AG08395 (cell line): ENCODE measurements at places on chromosomes 5 and 9.

DNA sequence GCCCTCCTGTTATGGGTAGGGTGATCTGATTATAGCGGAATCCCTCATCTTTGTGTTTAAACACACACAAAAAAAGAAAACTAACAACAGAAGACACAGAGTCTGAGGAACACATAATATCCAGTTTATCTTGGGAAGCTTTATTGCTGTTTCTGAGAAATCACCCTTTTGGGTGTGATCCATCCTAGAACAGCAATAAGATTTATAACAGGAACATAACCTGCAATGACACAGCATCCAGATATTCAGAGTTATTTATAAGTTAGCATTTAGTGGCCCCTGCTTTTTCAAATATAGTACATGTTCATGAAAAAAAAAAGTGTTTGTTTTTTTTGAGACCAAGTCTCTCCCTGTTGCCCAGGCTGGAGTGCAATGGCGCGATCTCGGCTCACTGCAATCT lies 79.9 kb downstream of the RFK start:
- no peak for DNase-seq

DNA sequence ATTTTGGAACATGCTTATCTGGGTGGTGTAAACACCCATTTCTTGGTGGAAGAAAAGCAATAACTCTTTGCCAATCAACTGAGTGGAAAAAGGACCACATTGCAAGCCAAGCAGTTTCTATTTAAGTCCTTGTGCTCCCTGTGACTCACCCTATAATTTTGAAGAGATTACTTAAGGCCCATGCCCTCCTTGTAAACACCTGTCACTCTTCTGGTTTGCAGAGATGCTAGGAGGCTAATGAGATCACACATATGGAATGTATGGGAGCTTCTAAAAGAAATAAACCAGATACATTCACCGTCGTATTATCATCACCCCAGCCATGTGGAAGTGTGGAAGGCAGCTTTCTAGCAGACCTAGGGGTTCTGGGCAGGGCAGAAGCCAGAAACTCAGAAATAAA lies 337.1 kb downstream of the GADD45G start:
- DNase-seq, result peak; percentile 62

DNA sequence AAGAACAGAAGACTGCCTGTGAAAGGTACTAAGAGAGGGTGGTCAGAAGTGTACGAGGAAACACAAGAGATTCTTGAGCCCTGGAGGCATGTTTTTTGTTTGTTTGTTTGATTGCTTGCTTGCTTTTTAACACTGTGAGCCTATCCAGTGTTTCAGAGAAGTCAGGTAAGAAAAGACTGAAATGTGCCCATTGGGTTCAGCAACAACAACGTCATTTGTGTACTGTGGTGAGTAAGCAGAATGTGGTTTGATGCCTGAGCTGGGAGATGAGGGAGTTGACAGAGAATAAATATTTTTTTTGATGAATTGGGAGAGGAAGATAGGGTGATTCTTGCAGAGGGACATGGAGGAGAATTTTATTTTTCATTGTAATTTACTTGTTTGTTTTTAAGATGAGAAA lies 73.1 kb downstream of the RPS23 start:
- DNase-seq, result no peak

- no peak for DNase-seq
Observed at GRCh38 chr5:133938039-133938821, 30.2 kb downstream of the C5orf15 start.

DNA sequence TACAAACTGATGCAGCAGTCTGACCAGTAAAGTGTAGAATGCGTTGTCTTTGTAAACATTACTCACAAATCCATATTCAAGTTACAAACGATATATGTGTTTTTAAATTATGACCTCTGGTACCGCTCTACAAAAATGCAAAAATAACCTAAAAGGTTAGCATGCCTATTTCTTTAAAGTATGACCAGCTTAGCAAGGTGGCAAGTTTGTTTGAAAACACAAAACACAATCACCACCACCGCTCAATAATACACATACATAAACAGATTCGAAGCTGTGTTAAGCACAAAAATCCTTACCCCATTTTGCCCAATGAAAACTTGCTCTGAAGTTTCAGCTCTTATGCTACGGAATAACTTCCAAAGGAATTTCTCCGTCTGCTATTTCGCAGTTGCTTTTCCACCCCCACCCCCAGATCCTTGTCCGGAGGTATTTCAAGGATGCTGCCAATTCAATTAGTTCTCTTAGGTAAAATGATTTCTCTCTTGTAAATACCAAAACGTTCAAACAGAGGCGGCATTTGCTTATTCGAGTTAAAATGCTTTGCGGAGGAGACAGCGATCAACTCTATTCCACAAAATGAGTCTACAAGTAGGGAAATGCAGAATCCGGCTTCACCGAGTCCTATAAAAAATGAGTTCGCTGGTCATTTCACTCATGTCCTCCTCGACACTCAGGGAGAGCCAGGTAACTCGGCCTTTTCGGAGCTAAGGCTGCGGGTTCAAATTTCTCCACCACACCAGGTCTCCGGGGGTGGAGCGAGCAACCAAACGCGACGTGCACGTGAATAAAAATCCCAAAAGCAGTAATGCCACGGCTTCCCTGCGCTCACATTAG lies 1.2 kb downstream of the HOMER1 start:
- DNase-seq, result no peak

- DNase-seq, result peak; percentile 52
Observed at GRCh38 chr9:120892748-120893610, 16.0 kb upstream of the PHF19 start.

GRCh38 chr9:114220061-114220541 lies 64.8 kb downstream of the COL27A1 start:
- no peak for DNase-seq

DNA sequence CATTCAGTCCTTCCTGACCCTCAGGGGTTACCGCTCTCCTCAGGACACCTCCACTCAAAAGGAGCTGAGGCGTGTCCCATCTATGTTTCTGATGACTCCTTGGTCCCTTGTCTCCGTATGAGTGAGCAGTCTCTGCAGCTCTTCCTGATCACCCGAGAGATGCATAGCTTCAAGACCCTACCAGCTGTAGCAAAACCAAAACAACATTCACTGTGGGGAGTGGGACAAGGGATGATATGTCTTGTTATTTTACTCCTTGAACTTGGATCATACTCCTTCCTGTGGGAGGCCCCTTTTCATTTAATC lies 14.4 kb downstream of the GLDC start:
- DNase-seq, result no peak

DNA sequence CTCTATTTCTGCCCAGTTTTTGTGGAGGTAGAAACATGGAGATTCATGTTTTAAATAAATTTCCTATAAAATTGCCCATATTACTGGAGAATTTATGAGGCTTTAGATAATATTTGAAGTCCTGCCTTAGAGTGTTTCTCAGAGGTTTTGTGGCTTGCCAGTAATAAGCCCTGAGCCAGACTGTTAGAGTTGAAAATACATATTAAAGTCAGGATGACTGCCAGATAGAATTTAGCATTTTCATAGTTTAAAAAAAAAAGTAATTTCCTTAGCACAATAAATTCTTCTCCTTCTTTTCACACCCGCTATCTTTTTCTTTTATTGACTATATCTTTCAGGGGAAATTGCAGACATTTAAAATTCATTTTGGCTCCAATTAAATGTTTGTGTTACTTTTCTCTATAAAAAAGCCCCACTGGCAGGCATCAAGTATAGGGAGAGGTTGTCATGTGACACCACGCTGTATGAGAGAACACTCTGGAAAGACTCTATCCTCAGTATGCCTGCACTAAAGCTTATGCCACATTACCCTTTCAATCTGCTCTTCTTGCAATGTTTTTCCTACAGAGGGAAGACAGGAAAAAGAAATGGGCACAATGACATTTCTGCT lies 135.2 kb downstream of the MPDZ start:
- DNase-seq, result no peak

DNA sequence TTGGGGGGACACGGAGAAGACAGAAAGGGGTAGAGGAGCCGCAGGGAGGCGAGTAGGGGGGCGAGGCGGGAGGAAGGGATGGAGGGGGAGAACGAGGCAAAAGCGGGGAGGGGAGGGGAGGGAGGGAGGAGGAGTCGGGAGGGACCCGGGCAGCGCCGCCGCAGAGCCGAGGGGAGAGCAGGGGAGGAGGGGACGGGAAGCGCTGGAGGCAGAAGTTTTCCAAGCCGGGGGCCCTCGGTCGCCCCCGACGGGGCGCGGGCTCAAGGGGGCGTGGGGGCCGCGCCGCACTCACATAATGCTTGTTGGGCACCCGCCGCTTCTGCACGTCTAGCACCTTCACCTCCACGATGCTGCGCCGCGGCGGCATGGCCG lies 353 bp downstream of the SH3PXD2B start:
- DNase-seq, result peak; percentile 34

- DNase-seq, result no peak
Observed at GRCh38 chr5:11302663-11303062, 541.6 kb upstream of the DAP start.

GRCh38 chr5:124790301-124790894 lies 44.0 kb upstream of the ZNF608 start:
- no peak for DNase-seq

GRCh38 chr9:129253803-129254381 lies 75.8 kb upstream of the IER5L start:
- no peak for DNase-seq

GRCh38 chr5:149188383-149188782 lies 47.1 kb downstream of the ABLIM3 start:
- no peak for DNase-seq

- DNase-seq, result no peak
Observed at GRCh38 chr5:42487821-42488220, 64.6 kb downstream of the GHR start.

- peak; percentile 65 for DNase-seq
Observed at GRCh38 chr5:40676613-40677343, 2.9 kb upstream of the PTGER4 start.

DNA sequence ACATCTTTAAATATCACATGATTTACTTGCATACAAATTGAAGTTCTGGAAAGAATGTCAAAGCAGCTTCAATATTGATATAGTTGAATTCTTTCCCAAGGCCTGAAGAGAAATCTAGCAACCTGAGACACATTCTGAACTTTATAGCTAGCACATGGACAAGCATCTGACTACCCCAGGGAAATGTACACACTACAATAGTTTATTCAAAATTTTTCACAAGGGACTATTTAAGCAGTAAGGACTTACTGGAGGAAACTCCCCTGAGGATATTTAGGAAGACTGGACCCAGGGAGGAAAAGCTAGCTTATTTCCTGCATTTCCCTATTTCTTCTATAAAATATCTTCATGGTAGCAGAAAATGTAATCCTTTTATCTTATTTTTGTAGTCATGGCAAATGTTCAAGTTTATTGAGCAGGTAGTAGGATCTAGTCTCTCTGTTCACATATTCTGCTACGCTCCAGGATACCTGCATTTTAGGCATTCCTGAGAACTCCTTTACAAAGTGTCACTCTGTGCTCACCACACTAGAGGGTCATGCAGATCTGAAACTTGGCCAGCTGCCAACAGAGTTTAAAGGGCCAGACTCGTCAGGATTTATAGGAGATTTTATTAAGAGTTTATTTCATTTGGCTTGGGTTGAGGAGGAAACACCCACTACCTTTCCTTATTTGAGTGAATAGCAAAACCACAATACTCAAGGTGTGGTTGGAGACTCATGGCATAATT lies 348.4 kb upstream of the FTMT start:
- no peak for DNase-seq

GRCh38 chr5:112511920-112512319 lies 92.8 kb upstream of the EPB41L4A start:
- DNase-seq, result no peak

DNA sequence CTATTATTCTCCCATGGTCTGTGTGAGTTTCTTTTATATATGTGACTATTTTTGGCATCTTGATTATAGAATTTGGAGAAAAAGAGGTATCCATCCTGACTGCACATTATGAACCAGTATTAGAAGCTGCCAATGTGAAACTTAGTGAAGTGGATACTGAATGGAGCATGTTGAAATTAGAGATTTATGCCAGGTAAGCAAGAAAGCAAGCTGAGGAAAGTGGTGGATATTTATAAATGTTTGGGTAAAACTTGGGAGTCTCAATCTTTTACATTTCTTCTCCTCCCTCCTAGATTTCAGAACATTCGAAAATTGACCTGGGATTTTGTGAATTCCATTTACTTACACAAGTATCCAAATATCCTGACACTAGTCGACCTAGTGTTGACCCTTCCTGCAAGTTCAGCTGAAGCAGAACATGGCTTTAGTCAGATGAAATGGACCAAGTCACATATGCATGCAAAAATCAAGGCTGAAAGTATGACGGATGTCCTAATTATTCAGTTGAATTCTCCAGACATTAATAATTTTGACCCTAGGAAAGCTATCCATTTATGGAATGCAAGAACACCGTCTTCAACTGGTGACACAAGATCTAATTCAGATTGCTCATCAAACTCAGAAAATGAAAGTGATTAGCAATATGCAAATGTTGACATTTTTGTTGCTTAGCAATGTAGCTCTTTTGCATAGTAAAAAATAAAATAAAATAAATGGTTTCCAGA lies 66.8 kb upstream of the IL7R start:
- peak; percentile 29 for DNase-seq

- DNase-seq, result peak; percentile 51
Observed at GRCh38 chr9:127751269-127752054, 16.4 kb upstream of the TOR2A start.

DNA sequence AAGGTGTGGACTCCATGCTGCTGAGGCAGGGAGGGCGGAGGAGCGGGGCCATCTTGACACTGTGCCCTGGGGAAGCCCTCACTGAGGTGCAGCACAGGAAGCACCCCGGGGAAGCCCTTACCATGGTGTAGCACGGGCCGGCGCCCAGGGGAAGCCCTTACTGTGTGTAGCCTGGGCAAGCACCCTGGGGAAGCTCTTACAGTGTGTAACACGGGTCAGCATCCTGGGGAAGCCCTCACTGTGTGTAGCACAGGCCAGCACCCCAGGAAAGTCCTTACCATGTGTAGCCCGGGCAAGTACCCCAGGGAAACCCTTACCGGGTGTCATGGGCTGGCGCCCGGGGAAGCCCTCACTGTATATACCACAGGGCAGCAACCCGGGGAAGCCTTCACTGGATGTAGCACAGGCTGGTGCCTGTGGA lies 62.6 kb upstream of the ZNF354B start:
- DNase-seq, result no peak

GRCh38 chr5:83517072-83517687 lies 45.6 kb downstream of the VCAN start:
- peak; percentile 34 for DNase-seq

GRCh38 chr5:77170-77501 lies 14.8 kb upstream of the PLEKHG4B start:
- DNase-seq, result no peak

GRCh38 chr5:10579536-10580521 lies 16.0 kb downstream of the ANKRD33B start:
- DNase-seq, result no peak

DNA sequence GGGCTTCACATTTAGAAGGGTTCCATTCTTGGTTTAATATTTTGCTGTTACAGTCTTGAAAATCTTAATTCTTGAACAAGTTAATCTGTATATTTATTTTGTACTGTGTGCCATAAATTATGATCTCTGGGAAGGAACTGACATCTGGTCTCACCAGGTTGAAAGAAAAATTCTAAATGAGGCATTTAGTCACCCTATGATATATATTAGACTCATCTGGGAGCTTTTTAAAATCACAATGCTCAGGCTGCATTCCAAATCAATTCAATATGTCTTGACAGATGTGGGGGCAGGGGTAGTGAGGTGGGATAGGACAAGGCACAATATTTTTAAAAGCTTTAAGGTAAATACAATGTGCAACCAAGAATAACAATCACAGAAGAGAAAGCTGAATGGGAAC lies 569.2 kb downstream of the PRR16 start:
- DNase-seq, result no peak
